Activated CD4-positive, alpha-beta T cell treated with anti-CD3 and anti-CD28 coated beads, Interleukin-2, amount 50 U/mL, for 24 hours (primary cell): ENCODE measurements at places on chromosomes 6 and 20.

DNA sequence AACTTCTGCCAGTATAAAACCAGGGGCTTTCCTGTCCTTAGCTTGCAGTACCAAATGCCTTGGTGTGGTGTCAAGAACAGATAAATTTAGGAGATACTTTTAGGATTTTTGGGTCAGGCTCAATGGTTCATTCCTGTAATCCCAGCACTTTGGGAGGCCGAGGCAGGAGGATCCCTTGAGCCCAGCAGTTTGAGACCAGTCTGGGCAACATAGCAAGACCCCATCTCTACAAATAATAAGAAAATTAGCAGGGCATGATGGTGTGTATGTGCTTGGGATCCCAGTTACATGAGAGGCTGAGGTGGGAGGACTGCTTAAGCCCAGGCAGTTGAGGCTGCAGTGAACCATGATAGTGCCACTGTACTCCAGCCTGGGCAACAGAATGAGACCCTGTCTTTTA, 3.2 kb upstream of the ZBTB12 start:
- DNase-seq, result no peak

- DNase-seq, result no peak
These were observed 133.9 kb downstream of the ZMYND8 start for GRCh38 chr20:47222468-47223119.

DNA sequence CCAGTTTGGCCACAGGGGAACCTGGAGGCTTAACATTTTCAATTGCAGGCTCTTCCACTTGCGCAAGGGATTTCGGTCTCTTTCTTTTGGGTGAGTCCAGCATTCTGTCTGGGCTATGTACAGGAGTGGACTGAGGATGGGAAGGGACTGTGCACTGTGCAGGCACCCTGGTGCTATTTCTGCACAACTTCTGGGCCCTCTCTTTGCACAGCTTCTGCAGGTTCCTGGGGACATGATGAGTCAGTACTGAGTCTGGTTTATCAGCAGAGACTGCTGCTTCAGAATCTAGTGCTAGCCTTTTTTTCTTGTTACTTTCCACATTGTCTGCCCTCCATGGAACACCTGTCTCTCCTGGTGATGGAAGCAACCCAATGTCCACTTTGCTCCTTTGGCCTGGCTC, 78.5 kb upstream of the ASF1A start:
- DNase-seq, result no peak

- no peak for DNase-seq
These were observed 190.0 kb downstream of the C6orf118 start for GRCh38 chr6:165119231-165120020.

DNA sequence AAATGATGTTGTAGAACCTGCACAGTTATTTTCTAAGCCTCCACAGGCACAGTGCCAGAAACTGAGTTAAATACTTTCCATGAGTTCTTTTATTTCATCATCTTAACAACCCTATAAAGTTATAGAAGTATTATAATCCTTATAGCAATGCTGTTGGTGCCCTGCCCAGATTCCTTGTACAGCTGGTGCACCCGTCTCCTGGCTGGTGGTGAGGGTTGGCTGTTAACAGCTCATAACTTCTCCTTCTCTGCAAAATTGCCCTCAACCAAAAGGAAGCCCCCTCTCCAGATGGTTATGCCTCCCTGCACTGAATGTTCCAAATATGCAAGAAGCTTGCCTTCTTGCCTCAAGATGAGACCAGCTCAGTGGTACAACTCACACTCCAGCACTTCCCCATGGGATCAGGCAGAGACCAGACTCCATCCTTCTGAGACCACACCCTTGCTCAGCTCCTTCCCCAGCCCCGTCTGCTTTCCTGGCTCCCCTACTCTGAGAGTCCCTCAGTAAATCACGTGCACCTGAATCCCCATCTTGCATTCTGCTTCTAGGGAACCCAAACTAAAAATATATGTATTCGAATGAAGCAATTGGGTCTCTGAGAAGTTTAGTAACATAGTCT, 304.4 kb upstream of the PLCB4 start:
- DNase-seq, result no peak

DNA sequence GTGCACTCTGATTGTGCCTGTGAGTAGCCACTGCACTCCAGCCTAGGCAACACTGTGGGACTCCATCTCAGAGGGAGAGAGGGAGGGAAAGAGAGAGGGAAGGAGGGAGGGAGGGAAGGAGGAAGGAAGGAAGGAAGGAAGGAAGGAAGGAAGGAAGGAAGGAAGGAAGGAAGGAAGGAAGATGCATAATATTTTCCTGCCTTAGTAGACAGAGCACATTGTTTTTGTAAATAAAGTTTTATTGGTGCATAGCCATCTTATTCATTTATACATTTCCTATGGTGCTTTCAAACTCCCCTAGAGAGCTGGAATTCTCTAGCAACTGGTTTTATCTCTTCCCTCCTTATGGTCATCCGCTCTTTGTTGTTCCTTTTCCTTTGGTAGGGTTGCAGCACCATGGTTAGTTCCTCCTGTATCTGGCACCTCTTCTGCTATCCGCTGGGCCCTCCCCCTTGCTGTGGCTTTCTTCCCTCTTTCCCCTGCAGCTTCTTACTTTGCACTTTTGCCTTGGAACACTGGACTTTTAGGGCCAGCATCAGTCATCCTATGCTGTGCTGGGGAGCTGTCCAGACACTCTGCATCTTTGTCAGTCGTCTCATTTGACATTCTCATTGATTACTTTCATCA, 20.2 kb downstream of the GPR6 start:
- no peak for DNase-seq

GRCh38 chr6:30752157-30752927, 8.0 kb upstream of the IER3 start:
- no peak for DNase-seq

DNA sequence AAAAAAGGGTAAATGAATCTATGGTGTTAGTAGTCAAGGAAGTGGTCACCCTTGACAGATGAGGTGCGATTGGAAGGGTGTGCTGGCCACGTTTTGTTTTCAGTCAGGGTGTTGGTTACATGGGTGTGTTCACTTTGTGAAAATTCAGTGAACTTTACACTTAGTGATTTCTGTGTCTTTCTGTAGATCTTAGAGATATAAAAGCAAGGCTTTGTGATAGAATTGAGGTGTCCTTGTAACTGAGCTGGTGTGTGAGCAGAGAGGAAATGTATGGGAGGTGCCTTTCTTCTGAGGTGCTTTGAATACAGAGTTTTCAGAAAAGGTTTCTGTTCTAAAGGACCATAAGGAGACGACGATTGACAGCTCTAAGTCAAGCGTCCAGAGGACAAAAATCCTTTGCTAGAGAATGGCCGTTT, 90.5 kb downstream of the SAMD3 start:
- no peak for DNase-seq

- DNase-seq, result no peak
These were observed 26.8 kb upstream of the CLIC5 start for GRCh38 chr6:46042355-46042999.

GRCh38 chr6:21767891-21768648, 174.5 kb downstream of the SOX4 start:
- no peak for DNase-seq

DNA sequence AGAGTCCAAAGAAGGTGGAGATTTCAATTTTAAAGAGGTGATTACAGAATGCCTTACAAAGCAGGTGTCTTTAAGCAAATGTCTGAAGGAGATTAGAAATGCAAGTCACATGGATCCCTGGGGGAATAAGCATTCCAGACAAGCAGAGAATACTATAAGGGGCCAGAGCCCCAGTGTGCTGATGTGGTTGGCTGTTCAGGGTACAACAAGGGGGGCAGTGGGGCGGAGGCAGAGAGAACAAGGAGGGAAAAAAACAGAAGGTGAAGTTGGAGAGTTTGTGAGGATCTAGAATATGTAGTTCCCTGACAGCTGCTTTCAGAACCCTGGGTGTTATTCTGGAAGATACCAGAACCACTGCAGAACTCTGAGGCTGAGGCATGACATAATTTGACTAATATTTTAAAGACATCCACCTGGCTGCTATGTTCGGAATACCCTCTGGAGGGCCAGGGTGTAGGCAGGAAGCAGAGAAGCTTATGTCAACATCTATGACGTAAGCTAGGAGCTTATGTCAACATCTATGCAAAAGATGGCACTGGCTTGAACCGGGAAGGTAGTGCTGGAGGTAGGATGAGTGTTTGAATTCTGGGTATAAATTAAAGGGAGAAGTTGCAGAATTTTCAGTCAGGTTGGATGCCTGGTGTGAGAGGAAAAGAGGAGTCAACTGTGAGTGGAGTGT, 276.3 kb upstream of the AGPAT4 start:
- no peak for DNase-seq

GRCh38 chr6:90264561-90264960, 32.1 kb downstream of the BACH2 start:
- no peak for DNase-seq

GRCh38 chr6:42352856-42353564, 98.7 kb downstream of the TRERF1 start:
- no peak for DNase-seq

GRCh38 chr6:52549428-52549827, 27.4 kb downstream of the TRAM2 start:
- DNase-seq, result no peak
